ENCODE measurements at places on chromosomes 13 and 19.

DNA sequence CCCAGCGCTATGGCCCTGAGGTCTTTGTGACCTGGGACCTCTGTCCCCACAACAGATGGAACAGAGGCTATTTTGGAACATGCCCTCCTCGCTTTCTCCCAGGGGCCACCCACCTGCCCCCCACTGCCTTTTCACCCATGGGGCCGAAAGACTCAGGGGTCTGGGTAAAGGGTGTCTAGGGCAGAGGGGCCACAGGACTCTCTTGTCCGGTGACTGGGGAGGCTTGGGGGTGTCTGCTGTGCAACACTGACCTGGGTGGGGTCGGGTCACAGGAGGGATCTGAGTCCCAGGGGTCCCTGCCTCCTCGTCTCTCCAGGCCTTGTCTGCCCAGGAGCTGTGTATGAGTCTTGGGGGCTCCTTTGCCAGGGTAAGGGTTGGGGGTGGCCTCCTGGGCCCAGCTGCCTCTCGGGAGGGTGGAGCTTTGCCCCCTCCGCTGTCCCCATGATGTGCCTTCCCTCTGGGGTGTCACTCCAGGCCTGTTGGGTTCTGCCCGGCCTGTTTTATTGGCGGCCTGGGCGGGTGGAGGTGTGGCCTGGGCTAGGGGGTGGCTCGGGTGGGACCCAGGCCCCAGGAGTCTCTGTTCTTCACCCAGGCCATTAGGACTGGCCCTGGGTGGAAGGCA is 2.1 kb downstream of the ARID3A start:
- no peak for DNase-seq

DNA sequence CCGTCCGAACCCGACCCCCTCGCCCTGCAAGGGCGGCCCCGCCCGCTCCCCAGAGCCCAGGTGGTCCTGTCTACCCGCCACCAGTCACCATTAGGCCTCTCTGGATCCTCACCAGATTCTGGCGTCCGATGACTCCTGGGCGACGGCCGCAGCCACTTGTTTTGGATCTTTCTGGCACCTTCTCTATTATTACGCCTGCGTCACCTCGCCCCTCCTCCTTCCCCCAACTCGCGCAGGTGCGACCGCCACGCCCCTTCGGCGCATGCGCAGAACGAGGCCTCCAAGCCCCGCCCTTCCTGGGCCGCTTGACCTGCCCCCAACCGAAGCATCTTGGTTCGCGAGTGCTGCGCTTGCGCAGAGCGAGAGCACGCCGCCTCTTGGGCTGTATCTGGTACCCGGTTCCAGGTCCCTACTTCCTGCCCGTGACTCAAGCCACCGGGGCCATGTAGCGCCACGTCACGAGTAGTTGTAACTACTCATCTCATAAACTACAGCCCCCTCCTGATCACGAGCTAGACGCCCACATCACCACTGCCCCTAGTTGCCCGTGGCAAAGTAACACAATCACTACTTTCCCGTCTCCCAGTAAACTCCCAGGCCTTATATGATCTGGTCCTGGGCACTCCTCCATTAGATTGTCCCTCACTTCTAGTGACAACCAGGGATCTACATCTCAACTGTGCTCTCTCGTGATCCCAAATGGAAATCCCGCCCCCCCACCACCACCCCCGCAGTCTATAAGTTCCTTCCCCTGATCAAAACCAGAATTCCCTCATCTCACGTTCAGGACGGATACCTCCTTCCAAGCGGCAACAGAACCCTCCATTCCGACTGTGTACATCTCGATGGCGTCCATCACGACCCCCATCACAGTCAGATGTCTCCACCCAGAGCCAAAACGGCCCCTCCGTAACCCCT is at the start of gene DEDD2:
TSS of gene DEDD2 (minus strand) at position 158 of the 918 bp plus-strand sequence. CDS start 670 bp downstream, outside the sequence.
- DNase-seq = peak; percentile 77

DNA sequence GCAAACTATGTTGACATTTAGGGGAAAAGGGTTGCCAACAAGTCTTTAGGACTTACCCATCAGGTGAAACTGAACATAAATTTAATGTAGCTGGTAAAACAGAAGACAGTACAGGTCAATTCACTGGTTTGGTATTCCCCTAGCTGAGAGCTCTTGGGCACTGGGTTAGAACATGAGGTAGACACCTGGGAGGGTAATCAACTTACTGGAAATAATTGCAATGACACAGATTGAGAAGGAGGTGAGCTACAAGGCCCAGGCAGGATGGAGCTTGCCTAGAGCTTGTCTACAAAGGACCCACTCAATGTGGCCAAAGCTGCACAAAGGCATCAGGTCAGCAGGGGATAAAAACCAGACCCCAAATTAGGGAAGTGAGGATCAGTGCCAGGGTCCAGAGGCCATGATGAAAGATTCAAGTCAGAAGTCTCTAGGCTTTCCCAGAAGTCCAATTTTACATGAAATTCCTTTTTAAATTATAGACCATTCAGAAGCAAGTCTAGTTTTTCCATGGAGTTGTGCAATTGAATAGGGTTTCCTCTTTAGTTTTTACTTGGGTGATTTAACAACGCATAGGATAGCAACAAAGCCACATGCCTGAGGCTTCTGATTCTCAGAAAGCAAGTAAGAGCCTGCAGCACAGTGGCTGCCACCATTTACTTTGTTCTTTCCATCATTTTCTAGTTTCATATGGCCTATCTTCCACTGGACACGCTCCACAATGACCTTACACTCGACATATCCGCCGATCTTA is 194.0 kb downstream of the NDFIP2 start:
- no peak for DNase-seq

DNA sequence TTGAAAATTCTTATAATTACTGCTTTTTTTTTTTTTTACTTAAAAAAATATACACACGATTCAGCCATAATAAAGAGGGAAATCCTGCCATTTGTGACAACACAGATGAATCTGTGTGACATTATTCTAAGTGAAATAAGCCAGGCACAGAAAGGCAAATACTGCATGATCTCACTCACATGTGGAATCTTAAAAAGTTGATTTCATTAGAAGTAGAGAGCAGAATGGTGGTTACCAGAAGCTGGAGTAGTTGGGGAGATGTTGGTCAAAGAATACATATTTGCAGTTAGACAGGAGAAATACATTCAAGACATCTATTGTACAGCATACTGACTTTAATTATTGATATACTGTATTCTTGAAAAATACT is 116.2 kb downstream of the KLF12 start:
- no peak for DNase-seq

- DNase-seq = no peak
Measured at GRCh38 chr19:16021796-16022195, 54.5 kb upstream of the TPM4 start.

DNA sequence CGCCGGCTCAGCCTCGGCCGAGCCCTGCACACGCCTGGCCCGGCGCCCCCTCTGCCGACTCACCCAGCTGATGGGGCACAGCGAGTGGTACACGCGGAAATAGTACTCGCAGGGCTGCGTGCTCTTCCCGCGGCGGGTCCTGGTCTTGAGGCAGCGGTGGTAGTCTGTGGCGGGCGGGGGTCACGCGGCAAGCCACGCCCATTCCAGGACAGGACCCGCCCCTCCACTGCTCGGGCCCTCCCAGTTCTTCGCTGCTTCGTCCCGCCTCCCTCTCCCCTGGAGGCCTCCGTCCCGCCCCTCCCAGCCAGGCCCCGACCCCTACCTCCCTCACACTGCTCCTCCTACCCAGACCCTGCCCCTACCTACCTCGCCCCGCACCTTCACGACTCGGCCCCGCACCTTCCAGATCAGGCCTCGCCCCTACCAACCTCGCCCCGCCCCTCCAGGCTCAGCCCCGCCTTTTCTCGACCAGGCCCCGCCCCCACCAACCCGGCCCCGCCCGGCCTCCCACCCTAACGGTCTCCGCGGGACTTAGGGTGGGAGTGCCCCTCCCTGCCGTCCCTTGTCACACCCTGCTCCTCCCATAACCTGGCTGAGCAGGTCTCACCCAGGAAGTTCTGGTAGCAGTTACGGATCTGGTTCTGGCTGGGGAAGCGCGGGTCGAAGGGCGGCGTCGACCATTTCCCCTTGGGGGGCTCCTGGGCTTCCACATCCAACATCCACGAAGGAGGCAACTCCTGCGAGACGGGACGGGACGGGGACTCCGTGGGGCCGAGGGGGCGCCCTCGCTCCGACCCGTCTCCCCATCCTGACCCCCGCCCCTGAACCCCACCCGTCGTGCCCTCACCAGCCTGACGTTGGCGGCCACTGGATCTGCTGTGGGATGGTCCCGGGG is 469 bp downstream of the COX6B2 start:
- no peak for DNase-seq

DNA sequence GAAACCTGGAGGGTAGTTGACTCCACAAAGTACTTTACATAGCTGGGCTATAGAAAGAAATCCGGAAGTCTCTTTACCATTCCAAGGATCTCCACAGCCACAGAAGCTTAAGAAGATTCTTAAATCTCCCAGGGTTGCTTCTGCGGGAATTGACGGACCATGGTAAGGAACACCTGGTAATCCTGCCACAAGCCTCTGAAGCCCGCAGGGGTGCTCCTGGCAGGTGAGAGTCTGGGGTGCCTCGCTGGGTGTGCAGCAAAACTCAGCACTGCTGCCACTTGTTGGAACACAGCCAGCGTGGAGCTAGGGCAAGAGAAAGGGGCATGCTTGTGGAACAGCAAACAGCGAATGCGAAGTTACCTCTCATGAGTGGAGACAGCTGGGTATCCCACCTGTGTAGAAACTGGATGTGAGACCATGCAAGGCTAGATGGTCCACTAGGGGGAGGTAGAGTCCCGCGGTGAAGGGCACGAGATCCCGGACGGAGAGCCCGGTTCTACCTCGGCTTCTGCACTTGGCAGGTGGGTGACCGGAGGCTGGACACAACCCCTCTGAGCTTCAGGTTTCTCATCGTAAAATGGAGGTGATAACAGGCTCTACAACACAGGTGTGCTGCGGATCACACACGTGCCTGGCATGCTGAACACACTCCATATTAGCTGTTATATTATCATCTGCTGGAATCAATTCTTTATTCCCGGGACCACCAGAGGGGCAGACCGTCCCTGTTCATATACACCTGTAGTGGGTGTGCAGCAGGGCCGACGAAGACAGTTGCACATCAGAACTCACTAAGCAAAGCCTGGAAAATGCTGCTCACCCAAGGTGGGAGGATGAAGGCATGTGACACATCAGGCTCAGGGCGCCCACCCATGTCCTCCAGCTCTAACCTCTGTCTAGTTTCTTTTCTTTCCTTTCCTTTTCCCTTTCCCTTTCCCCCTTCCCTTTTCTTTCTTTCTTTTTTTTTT is 24.1 kb upstream of the UBAC2 start:
- peak; percentile 48 for DNase-seq

GRCh38 chr13:85427416-85427815 is 371.8 kb downstream of the SLITRK6 start:
- DNase-seq = no peak

- no peak for DNase-seq
Measured at GRCh38 chr19:33413868-33414666, 40.6 kb downstream of the CEBPG start.

DNA sequence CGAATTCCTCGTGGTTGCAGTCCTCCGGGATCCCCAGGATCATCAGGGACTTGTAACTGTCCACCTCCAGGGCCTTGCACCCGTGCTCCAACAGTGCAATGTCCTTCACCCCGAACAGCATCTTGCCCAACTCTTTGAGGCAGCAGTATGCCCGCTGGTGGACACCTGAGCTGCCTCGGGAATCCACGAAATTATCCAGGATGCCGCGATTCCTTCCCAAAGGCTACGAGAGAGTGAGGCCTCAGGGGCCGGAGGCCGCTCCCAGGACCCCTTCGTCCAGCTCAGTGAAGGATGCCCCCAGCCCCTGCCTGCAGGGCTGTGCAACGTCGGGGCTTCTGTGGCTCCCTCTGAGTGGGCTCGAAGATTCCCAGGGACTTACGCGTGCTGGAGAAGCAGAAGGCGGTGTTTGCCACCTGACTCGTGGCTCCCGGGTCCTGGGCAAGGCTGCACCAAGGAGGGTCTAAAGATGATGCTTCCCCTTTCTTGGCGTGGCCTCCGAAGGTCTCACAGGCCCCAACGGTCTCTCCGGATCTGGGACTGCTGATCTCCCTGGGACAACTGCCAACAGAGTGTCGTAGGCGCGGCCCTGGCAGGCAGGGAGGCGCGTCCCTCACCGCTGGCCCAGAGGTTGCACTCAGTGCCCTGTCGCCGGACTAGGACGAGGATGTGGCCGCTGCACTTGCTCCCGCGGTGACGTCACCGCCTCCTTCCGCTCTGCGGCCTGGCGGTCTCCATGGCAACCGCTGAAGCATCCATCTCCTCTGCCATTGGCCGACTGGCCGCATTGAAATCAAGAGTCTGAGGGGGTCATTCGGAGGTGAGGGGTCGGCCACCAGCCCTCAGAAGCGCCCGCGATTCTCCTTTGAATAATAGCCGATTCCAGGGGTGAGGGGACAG is at the start of gene PNMA8C:
TSS of gene PNMA8C (minus strand) at position 698 of the 897 bp plus-strand sequence. CDS start at position 121, 577 bp downstream.
- DNase-seq = no peak

DNA sequence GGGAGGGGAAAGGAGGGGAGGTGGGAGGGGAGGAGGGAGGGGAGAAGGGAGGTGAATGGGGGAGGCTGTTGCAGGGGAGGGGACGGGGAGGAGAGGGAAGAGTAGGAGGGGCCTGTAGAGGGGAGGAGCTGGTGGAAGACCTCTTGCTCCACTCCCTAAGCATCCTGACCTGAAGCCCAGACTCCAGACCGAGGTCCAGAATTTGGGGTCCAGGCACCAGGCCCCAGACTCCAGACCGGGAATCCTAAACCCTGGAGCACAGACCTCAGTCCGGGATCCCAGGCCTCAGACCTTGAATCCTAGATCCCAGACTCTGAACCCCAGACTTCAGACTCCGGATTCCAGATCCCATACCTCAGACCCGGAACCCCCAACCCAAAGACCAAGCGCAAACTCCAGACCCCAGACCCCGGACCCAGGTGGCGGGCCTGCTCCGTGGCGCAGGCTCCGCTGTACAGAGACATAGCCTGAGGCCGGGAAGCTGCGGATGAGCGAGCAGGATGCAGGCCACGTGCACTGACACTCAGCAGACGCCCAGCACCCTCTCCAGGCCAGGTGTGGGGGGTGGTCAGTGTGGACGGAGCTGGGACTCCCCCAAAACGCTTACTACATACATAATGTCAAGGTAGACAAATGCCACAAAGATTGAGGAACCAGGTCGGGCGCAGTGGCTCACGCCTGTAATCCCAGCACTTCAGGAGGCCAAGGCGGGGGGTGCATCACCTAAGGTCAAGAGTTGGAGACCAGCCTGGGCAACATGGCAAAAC is 710 bp upstream of the BTBD2 start:
- DNase-seq = no peak

DNA sequence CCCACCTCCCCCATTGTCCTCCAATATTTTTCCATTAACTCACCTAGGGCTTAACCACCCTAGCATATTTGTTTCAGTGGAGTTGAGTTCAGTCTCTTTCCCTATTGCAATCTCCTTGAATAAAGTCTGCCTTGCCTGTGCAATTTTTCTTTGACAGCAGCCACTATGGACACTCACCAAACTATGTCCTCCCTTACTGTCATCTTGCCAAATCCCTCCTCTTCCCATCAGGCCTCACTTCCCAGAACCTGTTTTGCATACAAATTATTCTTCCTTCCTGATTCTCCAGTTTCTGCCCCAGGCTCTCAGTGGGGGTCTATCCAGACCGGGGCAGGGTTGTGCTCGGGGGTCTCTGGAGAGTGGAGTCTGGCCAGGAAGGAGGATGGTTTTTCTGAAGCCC is 2.2 kb upstream of the LYPD5 start:
- DNase-seq = peak; percentile 67

DNA sequence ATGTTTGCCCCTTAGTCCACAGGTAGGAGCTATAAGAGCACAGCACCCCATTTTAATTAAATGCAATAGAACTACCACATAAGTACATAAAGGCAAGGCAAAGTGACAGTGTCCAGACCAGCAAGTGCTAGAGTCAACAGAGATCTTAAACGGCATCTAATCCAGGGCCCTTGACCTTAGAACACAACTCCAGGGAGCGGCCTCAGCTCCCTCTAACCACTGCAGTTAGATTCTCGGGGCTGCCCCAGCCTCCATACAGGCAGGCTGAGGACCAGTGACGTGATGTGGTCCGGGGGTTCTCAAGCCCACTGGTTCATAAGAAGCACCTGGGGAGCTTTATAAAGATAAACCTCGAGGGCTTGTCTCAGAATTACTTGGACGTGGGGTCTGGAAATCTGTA is 10.0 kb upstream of the ATP12A start:
- DNase-seq = no peak
